ENCODE measurements at places on chromosomes 2 and 18.

DNA sequence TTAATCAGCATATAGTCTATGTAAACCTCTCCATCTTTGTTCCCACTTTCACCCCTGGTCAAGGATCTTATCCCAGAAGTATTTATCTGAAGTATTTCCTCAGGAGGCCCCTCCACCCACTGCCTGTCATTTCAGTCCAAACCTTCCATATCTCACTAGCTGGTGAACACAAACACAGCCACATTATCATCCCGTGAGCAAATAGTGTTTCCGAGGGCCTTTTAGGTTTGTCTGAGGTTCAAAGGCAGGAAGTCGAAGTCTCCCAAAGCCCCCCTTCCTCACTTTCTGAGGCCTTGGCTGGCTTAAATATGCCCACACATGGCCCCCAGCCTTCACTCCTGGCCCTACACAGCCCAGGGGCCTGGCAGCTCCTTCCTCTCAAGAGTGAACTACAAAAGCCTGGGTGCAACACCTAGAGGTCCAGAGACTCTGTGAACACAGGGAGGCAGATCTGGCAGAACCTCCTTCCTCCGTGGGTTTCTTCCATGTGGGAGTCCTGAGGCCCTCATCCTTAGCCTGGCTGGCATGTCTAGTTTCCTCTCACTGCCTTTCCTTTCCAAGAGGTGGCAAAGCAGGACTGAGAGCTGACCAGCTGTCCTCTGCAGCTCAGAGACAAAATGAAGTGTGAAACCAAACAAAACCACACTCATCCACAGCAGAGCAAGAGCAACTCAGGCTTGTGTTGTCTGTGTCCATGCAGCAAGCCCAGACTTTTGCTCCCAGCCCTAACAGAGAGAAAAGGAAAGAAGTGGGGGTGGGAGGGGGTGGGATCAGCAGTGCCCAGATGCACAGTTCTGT is 264.2 kb downstream of the SS18 start:
- no peak for DNase-seq

DNA sequence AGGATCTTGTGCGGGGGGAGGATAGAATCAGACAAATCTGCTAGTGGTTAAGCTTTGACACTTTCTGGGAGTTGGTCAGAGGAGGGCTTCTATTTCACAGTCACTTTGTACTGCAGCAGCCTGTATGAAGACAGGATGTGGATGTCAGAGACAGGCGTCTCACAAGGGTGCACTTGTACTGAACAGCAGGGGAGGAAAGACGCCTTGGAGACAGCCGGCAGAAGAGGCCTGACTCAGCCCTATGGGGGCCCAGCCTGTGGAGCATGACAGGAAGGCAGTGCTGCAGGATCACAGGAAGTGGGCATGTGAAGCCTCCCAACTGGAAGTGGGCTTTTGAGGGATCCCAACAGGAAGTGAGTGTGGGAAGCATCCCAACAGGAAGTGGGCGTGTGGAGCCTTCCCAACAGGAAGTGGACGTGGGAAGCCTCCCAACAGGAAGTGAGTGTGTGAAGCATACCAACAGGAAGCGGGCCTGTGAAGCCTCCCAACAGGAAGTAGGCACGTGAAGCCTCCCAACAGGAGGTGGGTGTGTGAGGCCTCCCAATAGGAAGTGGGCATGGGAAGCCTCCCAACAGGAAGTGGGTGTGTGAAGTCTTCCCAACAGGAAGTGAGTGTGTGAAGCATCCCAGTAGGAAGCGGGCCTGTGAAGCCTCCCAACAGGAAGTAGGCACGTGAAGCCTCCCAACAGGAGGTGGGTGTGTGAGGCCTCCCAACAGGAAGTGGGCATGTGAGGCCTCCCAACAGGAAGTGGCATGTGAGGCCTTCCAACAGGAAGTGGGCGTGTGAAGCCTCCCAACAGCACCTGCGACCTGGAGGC is 212.3 kb downstream of the SNTG2 start:
- no peak for DNase-seq

- no peak for DNase-seq
These were observed 9.0 kb upstream of the SCN9A start for GRCh38 chr2:166384774-166385173.

GRCh38 chr2:191318037-191318728 is 73.0 kb downstream of the MYO1B start:
- DNase-seq: no peak

DNA sequence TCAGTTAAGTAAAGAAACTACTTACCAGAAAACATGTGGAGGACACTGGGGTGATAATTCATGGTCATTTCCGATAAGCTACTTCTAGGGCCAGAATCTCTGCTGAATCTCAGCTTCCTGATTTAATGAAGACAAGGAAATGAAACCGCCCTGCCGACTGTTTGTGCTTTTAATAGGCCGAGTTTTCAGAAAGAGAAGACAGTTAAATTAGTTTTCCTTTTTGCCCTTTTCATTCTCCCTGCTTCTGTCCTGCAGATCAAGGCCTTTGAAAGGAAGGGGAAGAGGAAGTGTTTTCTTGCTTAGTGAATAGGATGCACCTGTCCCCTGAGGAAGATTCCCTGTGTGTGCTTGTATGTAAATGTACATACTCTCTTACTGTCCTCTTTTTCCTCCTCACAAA is 126.6 kb downstream of the SH3RF3 start:
- DNase-seq: no peak

DNA sequence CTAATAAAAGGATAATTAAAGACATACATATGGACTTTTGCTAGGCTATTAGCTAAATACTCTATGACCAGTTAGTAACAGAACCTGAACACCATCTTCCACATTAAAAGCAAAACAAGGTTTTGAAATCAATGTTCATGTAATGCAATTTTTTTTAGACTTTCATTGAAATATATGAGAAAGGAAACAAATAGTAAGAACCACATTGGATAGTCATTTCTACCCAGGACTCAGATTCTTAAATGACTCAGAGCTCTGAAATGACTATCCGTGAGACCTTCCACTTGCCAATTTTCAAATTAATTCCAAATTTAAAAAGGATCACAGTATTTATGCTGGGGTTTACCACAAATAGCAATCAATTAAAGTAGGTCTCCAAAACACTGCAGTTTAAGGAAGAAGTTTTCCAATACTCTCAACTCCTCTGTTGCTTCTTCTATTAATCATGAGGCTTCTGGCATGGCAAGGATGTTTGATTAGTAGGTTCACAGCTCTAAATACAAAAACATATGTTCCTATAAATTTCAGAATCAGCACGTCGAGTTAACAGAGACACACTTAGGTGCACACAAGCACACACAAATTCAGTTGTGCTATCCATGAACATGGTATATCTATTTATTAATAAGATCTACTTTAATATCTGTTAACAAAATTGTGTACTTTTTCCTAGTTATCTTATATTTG is 841.0 kb downstream of the RNF144A start:
- no peak for DNase-seq

GRCh38 chr2:191189112-191189635 is 38.4 kb upstream of the STAT4 start:
- no peak for DNase-seq

- DNase-seq: no peak
These were observed 12.2 kb downstream of the BIN1 start for GRCh38 chr2:127094509-127095366.

GRCh38 chr2:181178823-181179412 is 198.5 kb downstream of the UBE2E3 start:
- DNase-seq: no peak

- DNase-seq: no peak
These were observed 64.1 kb downstream of the CHRNA1 start for GRCh38 chr2:174699993-174700766.

DNA sequence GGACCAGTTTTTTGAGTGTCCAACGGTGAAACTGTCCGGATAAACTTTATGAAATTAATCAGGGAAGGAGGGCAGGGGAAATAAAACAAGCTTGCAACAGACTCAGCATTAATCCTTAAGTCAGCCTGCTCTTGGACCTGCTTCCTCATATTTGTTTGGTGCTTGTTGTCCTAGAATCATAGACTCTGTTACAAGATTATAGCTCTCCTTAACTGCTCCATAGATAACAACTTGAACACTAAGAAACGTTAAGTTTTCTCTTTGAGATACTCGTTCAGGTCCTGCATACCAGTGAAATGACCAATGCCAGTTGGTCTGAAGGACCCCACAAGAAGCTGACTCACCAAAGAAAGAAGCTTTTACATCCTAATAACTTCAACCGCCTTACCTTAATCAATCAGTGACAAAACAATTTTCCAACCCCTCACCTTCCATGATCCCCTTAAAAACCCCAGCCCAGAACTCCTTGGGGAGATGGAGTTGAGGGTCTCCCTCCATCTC is 493.2 kb downstream of the PID1 start:
- no peak for DNase-seq

- no peak for DNase-seq
These were observed 250.7 kb downstream of the DLGAP1 start for GRCh38 chr18:4204438-4204720.

- DNase-seq: no peak
These were observed 10.9 kb downstream of the TRIP12 start for GRCh38 chr2:229910832-229911412.

DNA sequence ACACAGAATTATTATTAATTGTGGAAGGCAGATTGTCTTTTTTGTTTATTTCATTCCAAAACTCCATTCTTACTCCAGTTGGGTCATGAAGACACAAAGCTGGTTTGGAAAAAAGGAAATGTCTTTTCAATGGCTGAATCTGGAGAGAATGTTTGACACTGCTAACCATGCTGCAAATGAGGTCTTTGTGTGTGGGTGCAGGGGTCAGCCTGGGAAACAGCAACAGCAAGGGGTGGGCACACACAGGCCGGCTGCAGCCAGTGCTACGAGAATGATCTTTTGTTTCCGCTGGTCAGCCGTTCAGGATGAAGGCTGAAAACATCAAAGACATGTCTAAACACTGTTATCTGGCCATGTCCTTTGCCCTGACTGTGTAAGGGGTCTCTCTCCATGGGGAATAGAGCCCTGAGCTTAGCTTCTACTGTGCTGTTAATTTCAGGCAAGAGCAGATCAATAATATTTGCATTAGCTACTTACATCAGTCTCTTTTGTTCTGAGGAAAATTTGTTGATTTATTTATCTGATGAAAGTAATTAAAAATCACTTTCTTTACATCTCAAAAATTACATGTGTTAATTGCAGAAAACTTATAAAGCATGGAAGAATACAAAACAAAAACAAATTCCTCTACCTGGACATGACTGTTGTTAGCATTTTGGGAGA is 33.3 kb upstream of the E2F6 start:
- no peak for DNase-seq

GRCh38 chr2:163505281-163505680 is 230.5 kb downstream of the FIGN start:
- DNase-seq: no peak

DNA sequence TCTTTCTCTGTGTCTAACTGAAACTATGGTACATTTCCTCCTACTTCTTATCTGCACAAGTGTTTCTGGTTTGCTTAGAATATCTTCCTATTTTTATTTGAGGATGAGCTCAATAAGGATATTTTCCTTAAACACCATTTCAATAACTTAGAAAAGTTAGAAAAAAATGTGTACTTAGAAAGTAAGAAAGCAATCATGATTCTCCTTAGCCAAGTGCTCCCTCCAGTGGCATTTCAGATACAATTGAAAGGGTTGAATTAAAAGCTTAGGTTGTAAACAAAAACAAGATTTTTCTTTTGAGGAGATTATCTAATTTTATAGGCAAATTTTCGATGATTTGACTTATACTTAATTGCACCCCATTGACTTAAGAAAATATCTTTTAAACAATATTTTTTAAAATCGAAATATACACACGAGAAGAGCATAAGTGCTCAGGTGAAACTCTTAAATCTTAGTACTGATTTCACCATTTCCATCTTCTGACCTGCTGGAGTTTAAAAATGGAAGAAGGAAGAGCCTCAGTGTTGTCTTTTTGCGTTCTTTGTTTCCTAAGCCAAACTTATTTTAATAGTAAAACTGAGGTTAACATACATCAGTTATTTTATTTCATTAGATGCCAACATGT is 26.9 kb downstream of the C18orf63 start:
- no peak for DNase-seq

DNA sequence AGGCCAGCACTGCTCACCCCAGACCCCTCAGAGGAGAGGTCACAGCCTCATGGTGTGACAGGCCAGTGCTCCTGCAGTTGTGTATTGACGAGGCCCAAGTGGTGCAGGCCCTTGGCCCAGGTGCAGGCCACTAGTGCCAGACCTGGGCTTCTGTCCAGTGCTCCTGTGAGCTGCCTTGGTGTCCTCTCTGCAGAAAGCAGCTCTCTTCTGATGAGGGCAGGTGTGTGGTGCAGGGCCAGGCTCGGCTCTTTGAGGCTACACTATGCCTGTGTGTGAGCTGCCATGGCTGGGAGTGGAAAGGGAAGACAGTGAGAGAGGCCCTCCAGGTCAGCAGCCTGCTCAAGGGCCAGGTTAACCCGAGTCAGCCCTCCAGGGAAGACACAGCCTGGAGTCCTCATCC is 17.1 kb downstream of the EHD3 start:
- no peak for DNase-seq

- no peak for DNase-seq
These were observed 21.6 kb downstream of the FBXO36 start for GRCh38 chr2:229943770-229944449.

Measured in activated CD8-positive, alpha-beta memory T cell treated with anti-CD3 and anti-CD28 coated beads for 1 hour (primary cell).